ENCODE measurements at places on chromosomes 3 and 15.

DNA sequence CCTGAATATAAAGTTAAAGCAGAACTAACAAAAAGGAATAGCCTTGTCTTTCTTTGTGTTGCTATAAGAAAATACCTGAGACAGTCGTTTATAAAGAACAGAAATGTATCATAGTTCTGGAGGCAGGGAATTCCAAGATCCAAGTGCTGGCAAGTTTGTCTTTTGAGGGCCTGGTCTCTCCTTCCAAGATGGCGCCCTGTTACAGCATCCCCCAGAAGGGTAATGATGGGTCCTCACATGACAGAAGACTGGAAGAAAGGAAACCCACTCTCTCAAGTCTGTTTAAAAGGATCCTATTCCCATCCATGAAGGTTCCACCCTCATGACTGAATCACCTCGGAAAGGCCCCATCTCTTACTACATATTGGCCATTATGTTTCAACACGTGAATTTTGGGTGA is 435.1 kb downstream of the MAGI1 start:
- DNase-seq, result no peak

DNA sequence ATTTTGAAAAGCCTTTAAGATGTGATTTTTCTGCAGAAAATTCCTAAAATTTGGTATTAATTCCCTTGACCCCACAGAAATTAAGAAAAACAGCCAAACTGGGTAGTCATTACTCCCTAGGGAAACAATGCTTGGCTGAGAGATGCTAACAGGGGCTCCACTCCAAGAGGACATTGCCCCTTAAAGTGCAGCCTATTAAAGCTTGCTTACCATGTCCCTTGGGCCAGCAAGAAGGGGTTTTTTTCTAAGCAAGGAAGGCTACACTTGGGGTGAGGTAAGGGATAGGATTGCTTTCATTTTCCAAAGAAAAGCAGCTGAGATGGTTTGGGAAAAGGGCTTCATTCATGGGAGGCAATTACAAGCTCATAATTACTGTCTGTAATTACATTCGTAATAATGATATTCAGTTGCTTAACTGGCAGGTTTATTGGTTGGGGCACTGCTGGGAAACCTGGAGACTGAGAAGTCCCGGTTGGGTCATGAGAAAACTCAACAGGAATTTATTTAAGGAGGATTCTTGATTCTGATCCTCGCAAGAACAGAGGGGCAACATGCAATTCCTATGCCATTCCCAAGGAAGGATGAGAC is 247.5 kb downstream of the NR1D2 start:
- DNase-seq, result no peak

DNA sequence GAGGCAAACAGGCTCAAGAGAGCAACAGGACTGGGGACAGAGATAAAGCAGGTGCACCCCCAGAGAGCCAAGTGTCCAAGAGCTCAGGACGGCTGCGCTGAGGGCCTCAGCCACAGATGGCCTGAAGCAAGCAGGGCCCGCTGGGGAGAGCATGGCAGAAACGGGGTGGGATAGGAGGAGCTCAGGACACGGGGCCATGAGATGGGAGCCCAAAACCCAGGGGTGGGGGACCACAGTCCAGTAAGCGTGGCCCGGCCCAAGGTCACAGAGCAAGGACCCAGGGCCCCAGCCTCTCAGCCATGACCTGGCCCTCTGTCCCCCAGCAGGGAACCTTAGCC is 9.5 kb downstream of the DUSP7 start:
- no peak for DNase-seq

- no peak for DNase-seq
These were observed 48.0 kb downstream of the SMAD6 start for GRCh38 chr15:66749841-66750575.

GRCh38 chr3:62659660-62660059 is 215.6 kb downstream of the CADPS start:
- no peak for DNase-seq

DNA sequence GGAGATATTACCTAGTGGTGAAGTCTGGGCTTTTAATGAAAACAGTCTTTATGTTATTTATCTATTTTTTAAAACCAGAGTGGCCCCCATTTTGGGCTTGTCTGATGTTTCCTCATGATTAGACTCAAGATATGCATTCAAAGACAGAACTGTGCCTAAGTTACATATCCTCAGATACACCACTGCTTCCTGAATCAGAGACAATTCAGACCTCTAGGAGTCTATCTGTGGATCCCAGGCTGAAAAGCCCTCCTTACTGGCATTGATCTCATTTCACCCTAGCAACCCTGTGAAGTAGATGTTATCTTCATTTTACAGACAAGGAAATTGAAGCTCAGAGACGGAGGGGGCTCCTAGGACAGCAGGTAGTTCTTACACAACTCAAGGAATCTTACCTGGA is 16.8 kb upstream of the TGM5 start:
- DNase-seq, result no peak

DNA sequence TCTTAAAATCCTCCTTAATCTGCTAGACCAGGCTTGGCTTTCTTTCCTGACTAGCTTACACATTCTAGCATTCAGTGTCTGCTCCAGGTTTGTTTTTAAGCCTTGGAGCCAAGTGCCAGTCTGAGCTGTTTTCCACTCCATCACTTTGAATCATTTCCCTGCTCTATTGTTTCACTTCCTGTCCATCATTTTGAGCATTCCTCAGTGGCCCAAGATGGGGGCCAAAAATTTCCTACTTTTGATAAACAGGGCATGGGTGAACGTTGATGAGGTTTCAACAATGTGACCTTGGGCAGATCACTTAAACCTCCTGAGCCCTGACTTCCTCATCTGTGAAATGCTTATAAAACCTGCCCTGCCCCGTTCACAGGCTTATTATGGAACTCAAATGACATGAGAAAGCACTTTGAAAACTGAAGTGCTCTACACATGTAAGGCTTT is 4.4 kb downstream of the CYP19A1 start:
- peak; percentile 60 for DNase-seq

DNA sequence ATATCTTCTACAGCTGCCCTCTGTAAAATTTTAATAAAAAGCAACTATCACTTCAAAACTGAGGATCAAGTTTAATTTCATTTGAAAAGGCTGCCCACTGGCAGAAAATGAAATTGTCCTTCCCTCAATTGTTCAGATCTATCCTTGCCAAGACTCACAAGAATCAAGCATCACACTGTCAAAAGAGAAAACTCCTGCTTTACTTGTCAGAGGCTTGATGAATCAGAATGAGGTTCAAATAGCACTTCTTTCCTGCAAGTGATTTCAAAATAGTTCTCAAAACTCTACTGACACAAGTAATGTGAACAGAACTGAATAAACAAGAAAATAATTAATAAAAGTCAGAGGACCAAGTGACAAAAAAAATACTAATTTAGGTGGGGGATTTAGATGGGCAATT is 70.6 kb downstream of the GOLIM4 start:
- no peak for DNase-seq

DNA sequence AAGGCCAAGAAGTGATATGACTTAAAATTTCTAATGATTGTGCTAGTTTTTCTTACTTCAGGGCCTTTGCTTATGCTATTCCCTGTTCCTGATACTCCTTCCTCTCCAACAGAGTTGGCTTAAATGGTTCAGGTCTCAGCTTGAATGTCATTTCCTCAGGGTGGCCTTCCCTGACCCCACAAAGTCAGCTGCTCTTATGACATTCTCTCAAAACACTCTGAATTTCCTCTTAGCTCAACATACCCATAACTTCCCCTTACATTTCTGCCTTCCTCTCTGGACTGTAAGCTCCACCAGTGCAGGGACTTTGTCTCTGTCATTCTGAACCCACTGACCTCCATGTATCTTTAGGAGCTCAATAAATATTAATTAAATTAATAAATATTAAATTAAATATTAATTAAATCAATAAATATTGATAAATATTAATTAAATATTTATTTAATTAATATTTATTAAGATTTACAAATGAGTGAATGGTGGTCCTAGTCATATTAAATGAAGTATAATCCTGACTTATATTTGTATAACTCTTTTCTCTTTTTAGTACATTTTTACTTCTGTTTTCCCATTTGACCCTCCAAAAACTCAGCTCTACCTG is 17.9 kb upstream of the TMCC1 start:
- peak; percentile 85 for DNase-seq

- no peak for DNase-seq
These were observed 672 bp upstream of the KY start for GRCh38 chr3:134651347-134652041.

- DNase-seq, result no peak
These were observed 32.5 kb downstream of the MRPS25 start for GRCh38 chr3:15032650-15033049.

DNA sequence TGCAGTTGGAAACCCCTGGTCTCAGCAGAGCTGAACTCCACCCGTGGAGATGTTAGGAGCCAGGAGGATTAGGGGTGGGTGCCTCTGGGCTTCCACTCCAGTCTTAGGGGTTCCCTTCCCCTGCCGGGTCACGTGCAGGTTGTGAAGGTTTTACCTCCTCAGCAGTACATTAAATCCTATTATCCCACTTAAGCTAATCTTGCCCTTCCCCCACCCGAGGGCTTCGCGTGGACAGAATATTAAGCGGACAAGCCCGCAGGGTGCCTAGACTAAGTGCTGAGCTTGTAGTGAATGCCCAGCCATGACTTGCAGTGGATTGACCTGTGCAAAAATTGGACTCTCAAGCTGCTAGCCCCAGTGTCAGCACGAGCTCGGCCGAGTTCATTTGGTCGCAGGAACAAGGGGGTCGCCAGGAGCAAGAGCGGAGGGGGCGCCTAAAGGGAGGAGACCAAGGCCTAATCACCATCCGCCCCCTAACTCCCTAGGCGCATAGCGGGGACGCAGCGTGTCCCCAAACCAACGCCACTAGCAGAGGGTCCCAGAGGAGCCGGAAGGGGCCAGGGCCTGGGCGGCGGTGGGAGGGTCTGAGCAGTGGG is 498 bp upstream of the SEMA4B start:
- DNase-seq, result peak; percentile 29

- peak; percentile 76 for DNase-seq
These were observed 31.0 kb downstream of the POC1A start for GRCh38 chr3:52123106-52123725.

GRCh38 chr3:175526609-175527280 is 667.6 kb downstream of the NAALADL2 start:
- DNase-seq, result peak; percentile 2

DNA sequence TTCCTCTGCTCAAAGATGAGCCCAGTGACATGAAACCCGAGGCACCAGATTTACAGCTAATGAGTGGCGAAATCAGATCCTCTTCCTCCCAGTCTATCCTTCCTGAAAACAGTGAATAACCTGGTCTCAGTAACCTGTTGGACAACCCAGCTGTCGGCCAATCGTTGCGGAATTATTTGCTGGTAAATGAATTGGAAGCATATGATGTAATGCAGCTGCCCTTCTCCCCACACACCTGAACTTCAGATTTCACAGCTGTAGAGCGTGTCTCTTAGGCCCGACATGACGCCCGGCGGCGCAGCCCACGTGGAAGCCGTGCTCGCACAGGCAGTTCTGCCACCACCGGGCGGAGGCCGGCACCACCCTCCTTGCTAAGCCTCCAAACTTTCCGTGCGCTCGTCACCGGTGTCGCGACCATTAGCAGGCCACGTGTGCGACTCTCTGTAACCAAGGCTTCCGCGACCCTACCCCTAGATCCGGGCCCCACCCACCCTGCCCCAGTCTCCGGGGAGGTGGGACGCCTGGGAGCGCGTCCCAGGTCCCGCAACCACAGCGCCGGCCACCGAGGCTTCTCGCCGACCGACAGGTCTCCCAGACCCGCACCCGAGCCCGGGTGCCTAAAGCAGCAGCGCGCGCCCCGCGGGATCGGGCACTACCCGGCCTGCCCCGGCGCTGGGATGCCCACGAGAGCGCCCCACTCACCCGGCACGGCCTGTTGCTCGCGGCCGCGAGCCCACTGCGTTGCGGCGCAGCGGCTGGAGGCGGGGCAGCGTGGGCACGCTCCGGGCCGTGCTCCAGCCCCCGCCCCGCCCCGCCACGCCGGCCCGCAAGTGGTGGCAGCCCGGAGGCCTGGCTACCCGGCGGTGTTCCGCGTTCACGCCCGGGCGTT is at the start of gene RIOX2:
Gene RIOX2 (minus strand): TSS at position 753 of the 889 bp plus-strand sequence. CDS start 4,838 bp downstream, outside the sequence.
- peak; percentile 78 for DNase-seq

- peak; percentile 9 for DNase-seq
These were observed 72.4 kb downstream of the SENP2 start for GRCh38 chr3:185658504-185658912.

DNA sequence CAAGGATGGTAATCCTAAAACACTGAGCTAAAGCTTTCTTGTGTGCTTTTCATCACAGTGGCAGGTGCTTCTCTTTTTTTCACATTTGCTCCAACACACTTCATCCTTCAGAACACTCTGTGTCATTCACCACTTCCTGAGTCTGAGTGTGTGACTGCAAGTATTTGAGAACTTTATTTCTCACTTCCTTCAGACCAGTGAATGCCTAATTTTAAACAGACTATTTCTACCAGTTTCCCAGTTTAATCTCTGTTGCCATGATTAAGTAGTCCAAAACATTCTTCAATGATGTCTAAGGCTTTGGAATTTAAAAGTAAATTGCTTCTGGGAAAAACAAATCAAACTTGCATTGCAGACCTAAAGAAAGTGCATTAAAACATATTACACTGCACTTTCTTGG is 541.2 kb downstream of the RBMS3 start:
- DNase-seq, result no peak

GRCh38 chr15:92883876-92884435 is 16.2 kb upstream of the CHD2 start:
- DNase-seq, result no peak

DNA sequence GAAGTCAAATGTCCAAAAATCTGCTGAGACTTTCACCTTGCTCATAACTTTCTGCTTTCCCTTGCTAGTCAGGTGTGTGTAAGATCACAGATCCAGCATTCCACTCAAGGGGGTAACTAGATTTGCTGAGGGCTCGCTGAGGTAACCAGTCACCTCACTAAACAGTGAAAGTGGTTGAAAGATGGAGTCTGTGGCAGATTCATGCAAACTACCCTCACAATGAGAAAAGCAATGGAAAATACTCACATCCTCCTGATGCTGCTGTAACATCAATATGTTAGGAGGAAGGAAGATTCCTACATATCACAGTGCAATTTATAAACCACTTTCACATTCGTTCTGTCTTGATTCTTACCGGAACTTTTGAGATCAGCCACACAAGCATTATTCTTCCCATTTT is 174.3 kb upstream of the BCL6 start:
- peak; percentile 65 for DNase-seq

DNA sequence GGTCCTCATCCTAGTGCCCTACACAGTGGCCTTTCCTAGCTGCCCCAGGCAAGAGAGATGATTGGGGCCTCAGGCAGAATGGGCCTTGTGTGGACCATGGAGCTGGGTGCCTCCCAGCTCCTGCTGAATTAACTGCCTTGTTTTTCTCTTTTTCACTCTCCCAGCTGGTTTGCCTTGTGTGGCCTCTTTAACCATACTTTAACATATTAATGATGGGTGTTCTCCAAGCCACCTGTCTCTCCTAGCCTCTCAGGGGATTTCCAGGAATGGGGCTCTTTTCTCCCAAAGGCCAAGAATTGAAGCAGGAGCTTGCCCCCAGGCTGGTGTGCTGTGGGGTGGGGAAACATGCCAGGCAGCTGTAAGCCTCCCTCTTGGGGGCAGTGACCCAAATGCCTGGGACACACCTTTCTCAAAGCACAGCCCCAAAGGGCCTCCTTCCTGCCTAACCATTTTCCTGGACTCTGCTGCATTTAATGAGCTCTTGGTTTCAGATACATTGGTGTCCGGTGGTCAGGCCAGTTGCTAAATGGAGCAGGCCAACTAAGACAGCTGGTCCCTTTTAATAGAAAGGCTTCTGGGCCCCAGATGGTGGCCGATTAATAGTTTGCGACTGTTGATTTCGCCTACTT is 5.6 kb downstream of the ALPK3 start:
- no peak for DNase-seq

Data from suppressor macrophage (primary cell).